ENCODE measurements at places on chromosomes 1 and 21. TPM values are rescaled to one million over a fixed set of nuclear protein-coding genes. Genes with fewer than 3 reads are reported as not detected.

The GJA8 gene
- not detected for total RNA-seq

The C4BPA gene
- 0.52 TPM for total RNA-seq

The PM20D1 gene
- not detected for total RNA-seq

The CHI3L2 gene
- 0.79 TPM for total RNA-seq

The RSPO1 gene
- total RNA-seq: 0.12 TPM

The AMY1C gene
- not detected for total RNA-seq

Data from A549 treated with GW870086 at 1 μM for 4 hours (cell line).